ENCODE measurements at places on chromosomes 6 and 20. TPM values are rescaled to one million over a fixed set of nuclear protein-coding genes. Genes with fewer than 3 reads are reported as not detected.

FAM83B gene
- under 0.01 TPM for total RNA-seq

TNFRSF6B gene
- 1.6 TPM for total RNA-seq

POM121L2 gene
- not detected for total RNA-seq

LAMA2 gene
- total RNA-seq, result 165 TPM

SLC52A3 gene
- 0.22 TPM for total RNA-seq

SUMO4 gene
- 2.2 TPM for total RNA-seq

TUBB2B gene
- 63.7 TPM for total RNA-seq

SYCP2L gene
- 2.6 TPM for total RNA-seq

DUSP15 gene
- 1.6 TPM for total RNA-seq

SLA2 gene
- 0.09 TPM for total RNA-seq

GSTA2 gene
- not detected for total RNA-seq

FABP7 gene
- total RNA-seq, result 0.66 TPM

TFAP2A gene
- total RNA-seq, result 0.13 TPM

SYCP2 gene
- total RNA-seq, result 3.1 TPM

LGSN gene
- not detected for total RNA-seq

ZNF133 gene
- 23.9 TPM for total RNA-seq

TRAPPC3L gene
- 0.09 TPM for total RNA-seq

RSPO3 gene
- 8.8 TPM for total RNA-seq

GRM4 gene
- 1.1 TPM for total RNA-seq

MEP1A gene
- not detected for total RNA-seq

HRH3 gene
- 0.35 TPM for total RNA-seq

WFDC10B gene
- total RNA-seq, result not detected

TMEM200A gene
- total RNA-seq, result 9.2 TPM

NTSR1 gene
- 0.04 TPM for total RNA-seq

EYS gene
- total RNA-seq, result 1.1 TPM

TRERF1 gene
- 5.1 TPM for total RNA-seq

GATA5 gene
- total RNA-seq, result not detected

TMEM170B gene
- 3.9 TPM for total RNA-seq

OTOR gene
- total RNA-seq, result 0.35 TPM

HAO1 gene
- total RNA-seq, result not detected

MAD2L1BP gene
- 23.6 TPM for total RNA-seq

FAM184A gene
- 7.0 TPM for total RNA-seq

SIRPD gene
- not detected for total RNA-seq

HINT3 gene
- total RNA-seq, result 23.1 TPM

ULBP2 gene
- 0.27 TPM for total RNA-seq

FRS3 gene
- 3.5 TPM for total RNA-seq

HMGN4 gene
- 64.3 TPM for total RNA-seq
